ENCODE measurements at places on chromosomes 3 and 15.

GRCh38 chr3:148582126-148582525 lies 115.6 kb upstream of the AGTR1 start:
- no peak for DNase-seq

- no peak for DNase-seq
Measured at GRCh38 chr3:42723219-42723618, 20.6 kb upstream of the HHATL start.

DNA sequence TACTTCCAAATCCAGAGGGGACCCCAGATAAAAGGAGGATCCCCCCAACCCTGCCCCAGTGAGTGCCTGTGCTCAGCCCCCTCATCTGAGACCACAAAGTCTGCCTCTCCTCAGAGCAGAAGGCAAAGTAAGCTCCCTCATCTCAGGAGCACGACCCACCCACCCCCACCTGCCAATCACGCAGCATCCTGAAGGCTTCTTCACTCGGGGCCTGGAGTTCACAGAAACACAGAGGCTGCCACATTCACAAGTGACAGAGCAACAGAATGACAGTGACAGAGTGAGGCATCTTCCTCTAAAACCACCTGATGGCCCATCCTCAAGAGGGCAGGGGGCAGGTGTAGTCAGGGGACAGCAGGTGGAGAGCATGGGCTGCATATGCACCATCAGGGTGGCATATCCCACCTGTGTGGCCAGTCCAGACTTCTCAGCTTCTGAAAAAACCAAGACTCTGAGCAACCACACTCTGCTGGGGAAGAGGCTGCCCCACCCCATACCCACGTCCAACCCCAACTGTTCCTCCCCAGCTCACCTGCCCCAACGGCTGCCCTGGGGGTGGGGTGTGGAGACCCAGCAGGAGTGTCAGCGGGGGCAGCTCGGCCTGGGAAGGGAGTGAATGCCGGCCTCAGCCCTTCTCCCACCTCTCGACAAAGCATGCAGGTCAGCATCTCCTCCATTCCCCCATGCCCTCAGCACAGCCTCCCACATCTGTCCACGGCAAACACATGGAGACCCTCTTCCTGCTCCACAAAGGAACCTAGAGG lies 19.3 kb downstream of the ADCY5 start:
- DNase-seq: no peak

DNA sequence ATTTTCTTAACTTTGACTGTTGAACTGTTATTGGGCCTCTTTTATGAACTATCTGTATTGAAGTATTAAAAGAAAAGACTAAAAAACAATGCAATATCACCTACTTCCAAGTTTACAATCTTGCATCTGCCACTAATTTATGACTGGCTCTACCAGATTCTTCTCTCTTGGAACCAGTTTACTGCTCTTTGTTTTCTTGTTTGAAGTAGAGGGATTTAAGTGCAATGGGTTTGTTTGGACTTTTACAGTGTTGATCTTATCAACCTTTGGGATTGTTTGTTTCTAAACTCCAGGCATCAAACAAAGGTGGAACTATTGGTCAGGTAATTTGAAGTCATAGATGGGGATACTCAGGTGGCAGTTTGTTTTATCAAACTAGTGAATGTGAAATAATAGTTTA lies 43.0 kb upstream of the MEIS2 start:
- DNase-seq: no peak

DNA sequence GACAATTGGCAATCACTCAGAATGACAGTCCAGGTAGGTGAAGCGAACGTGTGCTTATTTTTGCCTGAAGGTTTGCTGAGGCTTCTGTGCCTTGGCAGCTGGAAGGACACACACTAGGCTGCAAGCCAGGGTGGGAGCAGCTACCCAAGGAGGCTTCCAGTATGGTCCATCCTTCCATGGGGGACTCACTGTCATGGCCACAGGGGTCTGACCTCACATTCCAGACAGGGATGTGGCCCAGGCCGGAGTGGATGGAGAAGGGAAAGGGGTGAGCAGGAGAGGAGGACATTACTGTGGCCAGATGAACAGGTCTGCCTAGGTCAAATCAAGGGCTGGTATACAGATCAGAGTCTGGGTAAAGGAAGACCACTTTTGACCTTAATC lies 247.7 kb downstream of the ADAMTS17 start:
- DNase-seq: no peak

DNA sequence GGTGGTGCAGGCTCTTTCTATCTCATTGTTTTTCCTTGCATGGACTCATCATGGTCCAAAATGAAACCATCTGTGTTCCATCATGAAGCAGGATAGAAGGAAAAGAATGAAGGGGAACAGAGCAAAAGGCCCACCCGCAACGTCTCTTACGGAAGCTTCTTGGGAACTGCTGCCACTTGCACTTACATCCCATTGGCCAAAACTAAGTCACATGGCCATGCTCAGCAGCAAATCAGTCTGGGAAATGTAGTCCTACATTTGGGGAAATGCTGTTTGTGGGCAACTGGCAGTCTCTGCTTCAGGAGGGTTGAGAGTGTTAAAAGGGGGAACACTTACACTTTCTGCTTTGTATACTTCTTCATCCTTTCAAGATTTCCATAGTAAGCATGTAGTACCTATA lies 191.6 kb downstream of the SV2B start:
- DNase-seq: no peak

DNA sequence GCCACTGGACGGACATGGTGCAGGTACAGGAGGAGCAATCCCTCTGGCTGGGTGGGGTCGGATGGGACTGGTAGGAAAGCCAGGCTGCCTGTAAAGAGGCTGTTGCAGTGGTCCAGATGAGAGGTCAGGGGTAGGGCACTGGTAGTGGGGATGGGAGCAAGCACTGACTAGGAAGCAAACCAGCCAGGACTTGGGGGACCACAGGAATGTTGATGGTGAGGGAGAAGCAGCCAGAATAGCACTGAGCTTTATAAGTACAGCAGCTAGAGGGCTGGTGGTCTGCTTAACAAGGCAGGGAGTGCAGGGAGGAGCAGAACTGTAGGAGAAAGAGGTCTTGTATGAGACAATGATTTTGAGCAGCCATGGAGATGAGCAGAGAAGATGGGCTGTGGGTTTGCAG lies 38.7 kb upstream of the PTPN23 start:
- no peak for DNase-seq

DNA sequence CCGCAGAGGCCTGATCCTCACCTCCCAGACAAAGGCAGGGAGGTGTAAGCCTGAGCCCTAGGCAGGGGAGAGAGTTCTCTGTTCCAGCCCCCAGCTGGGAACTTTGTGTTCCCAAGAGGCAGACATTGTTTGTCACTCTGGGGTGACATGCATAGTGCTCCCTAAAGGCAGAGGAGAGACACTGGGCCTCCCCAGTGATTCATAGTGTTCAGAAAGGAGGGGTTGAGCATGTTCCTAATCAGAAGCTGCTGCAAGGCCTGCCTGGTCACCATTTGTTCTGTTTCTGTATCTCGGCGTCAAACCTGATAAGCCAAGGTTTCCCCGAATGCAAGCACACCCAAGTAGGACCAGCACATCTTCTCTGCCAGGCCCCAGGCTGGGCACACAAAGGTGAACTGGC lies 24.0 kb upstream of the SLC6A6 start:
- DNase-seq: no peak

GRCh38 chr15:60534546-60534945 lies 55.6 kb upstream of the ICE2 start:
- no peak for DNase-seq

GRCh38 chr3:120622457-120622856 lies 26.3 kb downstream of the NDUFB4 start:
- no peak for DNase-seq

DNA sequence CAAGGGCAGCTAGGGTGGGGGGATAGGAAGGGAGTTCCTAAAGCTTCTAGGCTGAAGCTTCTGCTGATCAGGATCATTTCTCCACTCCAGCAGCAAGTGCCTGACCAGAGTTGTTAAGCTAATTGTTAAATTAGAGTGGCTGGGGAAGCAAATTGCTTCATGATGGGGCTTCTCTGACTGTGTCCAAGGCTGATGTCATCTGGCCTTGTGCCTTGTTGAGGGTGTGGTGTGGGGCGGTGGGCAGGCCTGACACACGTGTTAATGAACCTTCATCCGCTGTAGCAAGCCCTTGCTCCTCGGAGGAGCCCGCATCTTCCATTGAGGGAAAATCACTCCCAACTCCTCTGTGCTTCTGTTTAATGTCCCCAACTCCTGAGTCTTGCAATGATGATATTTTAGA lies 84.3 kb upstream of the ROPN1 start:
- no peak for DNase-seq

GRCh38 chr15:80578871-80579270 lies 116.2 kb upstream of the ABHD17C start:
- no peak for DNase-seq

- peak; percentile 93 for DNase-seq
Measured at GRCh38 chr3:50365080-50365841, 5.9 kb upstream of the TMEM115 start.
